ENCODE measurements at places on chromosomes 12 and 14. TPM values are rescaled to one million over a fixed set of nuclear protein-coding genes. Genes with fewer than 3 reads are reported as not detected.

The GMPR2 gene
- total RNA-seq: 74.1 TPM

The GSG1 gene
- not detected for total RNA-seq

- H3K27ac ChIP-seq: peak overlapping the region; percentile 41
- peaks cover 36% of the 10 kb centered on the region for H3K4me1 ChIP-seq
- no peak for DNase-seq
- no peaks in the 10 kb centered on the region for H3K27me3 ChIP-seq
- H3K4me3 ChIP-seq: no peak overlapping the region
These were observed 18.2 kb upstream of the IFT81 start for GRCh38 chr12:110105986-110106385.

- no peak overlapping the region for H3K4me3 ChIP-seq
- peaks cover 11% of the 10 kb centered on the region for H3K4me1 ChIP-seq
- no peak overlapping the region for H3K27ac ChIP-seq
- peaks cover 14% of the 10 kb centered on the region for H3K36me3 ChIP-seq
These were observed 56.6 kb upstream of the CRACR2A start for GRCh38 chr12:3809357-3810015.

DNA sequence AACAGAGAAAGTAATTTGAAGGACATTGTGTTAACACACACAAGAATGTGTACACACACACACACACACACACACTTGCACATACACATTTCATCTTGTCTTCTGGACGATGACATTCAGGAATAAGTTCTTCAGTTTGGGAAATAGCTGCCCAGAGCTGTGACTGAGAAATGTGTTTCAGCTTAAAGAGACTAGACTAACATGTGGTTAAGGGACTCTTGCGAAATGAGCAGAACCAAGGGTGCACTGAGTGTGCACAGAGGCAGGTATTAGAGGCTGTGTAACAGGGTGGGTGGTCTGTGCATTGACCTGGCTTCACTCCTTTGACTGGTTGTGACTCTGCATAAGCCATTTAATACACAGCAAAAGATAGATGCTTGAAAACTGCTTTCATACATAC, 29.4 kb upstream of the KCNA5 start:
- H3K27ac ChIP-seq: no peak overlapping the region
- peaks cover 34% of the 10 kb centered on the region for H3K27me3 ChIP-seq
- H3K4me3 ChIP-seq: no peak overlapping the region
- no peaks in the 10 kb centered on the region for H3K36me3 ChIP-seq
- no peak for DNase-seq

GRCh38 chr12:93970900-93971688, 177.3 kb upstream of the PLXNC1 start:
- H3K27me3 ChIP-seq: no peaks in the 10 kb centered on the region
- no peak for DNase-seq
- no peaks in the 10 kb centered on the region for H3K36me3 ChIP-seq

- no peak overlapping the region for H3K27ac ChIP-seq
- no peak for DNase-seq
- no peaks in the 10 kb centered on the region for H3K27me3 ChIP-seq
- H3K4me3 ChIP-seq: no peak overlapping the region
- peaks cover 32% of the 10 kb centered on the region for H3K4me1 ChIP-seq
These were observed 59.6 kb downstream of the LRFN5 start for GRCh38 chr14:41666301-41666700.

DNA sequence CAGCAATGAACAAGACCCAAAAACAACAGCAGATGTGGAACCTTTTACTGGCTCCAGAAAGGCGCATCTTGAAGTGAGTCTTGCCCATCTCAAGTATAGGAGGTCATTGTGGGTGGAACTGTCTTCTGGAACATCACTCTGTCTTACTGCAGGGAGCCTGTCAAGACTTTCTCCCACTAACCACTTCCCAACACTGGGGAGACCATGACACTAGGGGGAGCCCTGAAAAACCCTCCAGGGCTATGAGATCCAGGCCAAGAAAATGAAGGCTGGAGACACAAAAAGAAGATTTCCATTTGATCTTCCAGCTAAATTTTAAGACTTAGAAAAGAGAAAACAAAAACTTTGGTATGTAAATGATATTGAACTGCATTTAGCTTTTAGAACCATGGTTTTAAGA, 13.5 kb upstream of the ATG14 start:
- no peak overlapping the region for H3K27ac ChIP-seq
- no peaks in the 10 kb centered on the region for H3K4me1 ChIP-seq
- no peaks in the 10 kb centered on the region for H3K36me3 ChIP-seq

All from mesothelial cell of epicardium (in vitro differentiated cells).